ENCODE measurements at places on chromosomes 1 and 21.

DNA sequence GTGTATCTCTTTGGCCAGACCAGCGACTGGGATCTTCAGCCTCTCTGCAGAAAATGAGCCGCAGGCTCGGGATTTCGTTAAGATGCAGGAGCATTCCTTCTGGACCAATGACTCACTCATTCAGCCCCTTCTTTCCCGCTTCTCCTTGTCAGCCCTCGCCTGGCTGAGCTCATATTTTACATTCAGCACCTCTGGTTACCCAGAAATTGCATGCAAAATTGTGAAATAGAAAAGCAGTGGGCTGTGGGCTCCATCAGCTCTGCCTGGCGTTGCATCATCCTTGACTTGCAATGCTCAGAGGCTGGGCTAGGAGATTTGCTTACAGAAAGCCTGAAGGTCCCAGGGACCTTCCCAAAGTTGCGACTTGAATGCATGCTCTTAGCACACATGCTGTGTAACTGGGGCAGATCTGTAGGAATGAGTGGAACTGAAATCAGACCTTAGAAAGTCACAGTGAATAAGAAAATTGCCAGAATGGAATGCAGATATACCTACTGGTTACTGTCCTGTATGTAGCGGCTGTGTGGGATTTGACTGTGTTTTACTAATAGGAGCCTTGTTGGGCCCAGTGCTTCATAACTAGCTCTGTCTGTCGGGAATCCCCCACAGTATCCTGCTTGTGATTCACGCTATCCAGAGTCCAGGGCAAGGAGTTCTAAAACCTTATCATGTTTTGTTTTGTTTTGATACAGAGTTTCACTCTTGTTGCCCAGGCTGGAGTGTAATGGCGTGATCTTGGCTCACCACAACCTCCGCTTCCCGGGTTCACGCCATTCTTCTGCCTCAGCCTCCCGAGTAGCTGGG is 444.8 kb downstream of the KIF26B start:
- DNase-seq = peak; percentile 90

DNA sequence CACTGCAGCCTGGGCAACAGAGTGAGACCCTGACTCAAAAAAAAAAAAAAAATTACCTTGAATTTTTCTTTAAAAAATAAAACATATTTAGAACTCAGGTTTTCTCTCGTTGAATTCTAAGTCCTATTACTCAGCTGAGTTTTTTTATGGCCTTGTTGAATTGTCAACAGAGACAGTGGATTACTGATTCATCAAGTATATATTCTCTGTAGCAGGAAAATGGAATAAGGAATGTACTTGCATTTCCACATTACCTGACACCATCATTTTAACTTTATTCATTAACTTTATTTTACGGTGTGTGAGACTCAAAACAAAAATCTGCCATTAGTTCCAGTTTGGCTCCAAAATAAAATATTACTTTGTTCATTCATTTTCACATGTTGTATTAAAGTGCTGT is 53.8 kb upstream of the APP start:
- DNase-seq = no peak

GRCh38 chr21:36456729-36457414 is 23.1 kb downstream of the CLDN14 start:
- no peak for DNase-seq

- no peak for DNase-seq
Measured at GRCh38 chr1:185111873-185112272, 44.9 kb downstream of the TRMT1L start.

DNA sequence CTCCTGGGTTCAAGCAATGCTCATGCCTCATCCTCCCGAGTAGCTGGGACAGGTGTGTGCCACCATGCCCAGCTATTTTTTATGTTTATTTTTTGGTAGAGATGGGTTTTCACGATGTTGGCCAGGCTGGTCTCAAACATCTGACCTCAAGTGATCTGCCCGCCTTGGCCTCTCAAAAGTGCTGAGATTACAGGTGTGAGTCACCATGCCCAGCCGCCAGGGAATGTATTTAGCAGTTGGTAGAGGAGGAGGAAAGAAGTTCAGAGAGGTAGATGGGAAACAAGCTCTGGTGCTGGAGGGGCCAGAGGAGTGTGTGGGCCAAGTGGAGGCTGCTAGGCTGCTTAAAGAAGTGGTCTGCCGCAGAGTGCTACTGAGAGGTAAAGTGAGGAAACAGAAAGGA is 6.0 kb downstream of the DOP1B start:
- no peak for DNase-seq

DNA sequence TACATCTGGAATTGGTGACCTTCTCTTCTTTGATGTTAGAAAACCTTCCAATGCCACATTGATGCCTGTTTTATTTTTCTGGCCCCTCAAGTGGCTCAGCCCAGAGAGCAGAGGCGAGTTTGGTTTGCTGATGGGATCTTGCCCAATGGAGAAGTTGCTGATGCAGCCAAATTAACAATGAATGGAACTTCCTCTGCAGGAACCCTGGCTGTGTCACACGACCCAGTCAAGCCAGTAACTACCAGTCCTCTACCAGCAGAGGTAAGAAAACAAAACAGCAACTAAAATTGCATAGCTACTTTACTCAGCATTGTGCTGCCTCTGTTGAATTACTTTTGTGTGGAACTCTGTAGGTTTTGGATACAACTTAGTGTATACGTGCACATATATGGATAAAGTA is 97.6 kb downstream of the CC2D1B start:
- peak; percentile 38 for DNase-seq

DNA sequence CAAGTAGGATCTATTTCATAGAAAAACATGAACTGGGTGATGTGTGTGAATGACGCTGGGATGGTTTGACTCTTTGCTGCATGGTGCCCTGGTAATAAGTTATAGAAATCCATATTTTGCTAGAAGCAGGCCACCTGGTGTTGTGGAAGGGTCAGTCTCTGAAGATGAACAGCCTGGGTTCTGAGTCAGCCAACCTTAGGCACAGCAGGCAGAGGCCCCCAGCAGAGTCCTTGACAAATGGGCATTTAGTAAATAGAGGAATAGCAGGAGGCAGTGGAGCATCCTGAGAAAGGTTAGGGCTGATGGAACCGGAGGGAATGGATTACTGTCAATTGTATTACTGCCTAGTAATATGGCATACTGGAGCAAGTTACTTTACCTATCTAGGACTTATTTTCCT is 20.9 kb downstream of the FGGY start:
- no peak for DNase-seq

GRCh38 chr21:26195708-26196107 is 25.1 kb upstream of the APP start:
- no peak for DNase-seq

- peak; percentile 34 for DNase-seq
Measured at GRCh38 chr21:34779860-34780259, 111.1 kb downstream of the CLIC6 start.

DNA sequence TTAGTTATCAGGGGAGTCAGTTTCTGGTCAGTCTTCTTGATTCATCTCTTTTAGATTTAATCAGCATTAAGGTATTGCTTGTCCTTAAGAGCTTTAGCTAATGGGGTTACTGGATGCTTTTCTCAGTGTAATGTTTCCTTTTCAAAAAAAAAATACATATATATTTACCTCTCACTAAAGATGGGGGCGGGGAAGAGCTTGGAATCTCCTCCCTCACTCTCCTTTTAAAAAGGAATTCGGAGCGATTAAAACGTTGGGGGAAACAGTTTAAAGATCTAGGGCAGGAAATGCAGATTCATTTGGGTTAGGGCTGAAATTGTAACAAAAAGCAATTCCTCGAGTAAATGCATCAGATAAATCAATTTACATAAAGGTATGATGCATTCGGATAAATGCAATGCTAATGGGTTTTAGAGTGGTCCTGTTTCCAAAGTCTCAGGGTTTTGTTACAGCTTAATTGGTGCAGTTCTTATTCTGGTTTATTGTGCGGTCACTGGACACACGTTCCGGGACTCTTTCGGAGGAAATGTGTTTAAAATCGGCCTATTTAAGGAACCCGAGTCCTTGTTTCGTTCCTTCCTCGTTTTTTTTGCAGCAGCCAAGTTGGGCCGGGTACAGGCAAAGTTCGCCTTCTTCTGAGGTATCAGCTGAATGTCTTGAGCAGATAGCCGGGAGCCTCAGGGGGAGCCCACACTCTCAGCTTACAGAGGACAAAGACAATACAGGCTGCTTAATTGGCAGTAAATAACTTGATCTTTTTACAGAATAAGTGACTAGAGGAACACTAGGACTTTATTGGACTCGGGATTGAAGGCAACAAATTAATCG is 1.6 kb downstream of the LMO4 start:
- DNase-seq = peak; percentile 62

- DNase-seq = no peak
Measured at GRCh38 chr1:110130113-110130591, 17.9 kb downstream of the UBL4B start.

DNA sequence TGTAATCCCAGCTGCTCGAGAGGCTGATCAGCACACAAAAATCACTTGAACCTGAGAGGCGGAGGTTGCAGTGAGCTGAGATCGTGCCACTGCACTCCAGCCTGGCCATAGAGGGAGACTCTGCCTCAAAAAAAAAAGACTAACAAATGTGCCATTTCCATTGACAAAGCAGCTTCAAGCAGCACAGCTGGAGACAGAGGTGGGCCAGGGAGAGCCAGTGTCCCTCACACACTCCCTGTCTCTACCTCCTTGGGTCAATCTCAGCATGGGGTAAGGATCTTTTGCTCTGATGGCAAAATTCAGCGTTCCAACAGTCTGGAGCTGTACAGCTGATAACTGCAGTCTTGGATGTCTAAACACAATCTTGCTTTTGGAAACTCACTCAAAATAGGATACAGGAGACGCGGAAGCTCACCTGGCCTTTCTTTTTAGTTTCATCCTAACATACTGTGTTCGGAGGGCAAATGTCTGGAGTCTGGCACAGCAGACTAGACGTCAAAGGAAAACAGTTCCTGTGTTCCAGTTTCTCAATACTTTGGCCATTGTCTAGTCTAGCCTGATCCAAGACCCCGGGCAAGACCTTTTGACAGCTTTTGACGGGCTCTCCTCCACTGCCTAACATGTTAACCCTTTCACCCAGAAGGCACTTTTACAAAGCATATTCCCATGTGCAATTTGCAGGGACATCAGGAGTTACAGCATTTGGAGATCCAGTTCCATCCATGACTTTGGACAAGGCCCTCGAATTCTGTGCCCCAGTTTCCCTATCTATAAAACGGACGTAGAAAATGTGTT is 2.9 kb downstream of the RCC2 start:
- no peak for DNase-seq

DNA sequence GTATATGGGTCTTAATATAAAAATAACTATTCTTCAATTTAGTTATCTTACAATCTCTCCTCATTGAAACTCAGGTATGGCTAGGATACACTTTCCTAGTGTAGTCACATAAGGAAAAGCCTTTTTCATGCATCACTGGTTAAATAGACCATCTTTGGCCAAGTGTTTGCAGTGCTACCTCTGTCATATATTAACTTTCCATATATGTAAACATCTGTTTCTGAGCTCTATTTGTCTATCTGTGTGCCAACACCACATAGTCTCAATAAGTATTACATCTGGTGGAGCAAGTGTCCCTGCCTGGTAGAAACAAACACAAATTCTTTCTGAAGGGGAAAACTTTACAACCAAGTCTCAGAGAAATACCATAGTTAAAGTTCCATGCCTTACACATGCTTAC is 134.6 kb downstream of the TSEN15 start:
- DNase-seq = no peak

DNA sequence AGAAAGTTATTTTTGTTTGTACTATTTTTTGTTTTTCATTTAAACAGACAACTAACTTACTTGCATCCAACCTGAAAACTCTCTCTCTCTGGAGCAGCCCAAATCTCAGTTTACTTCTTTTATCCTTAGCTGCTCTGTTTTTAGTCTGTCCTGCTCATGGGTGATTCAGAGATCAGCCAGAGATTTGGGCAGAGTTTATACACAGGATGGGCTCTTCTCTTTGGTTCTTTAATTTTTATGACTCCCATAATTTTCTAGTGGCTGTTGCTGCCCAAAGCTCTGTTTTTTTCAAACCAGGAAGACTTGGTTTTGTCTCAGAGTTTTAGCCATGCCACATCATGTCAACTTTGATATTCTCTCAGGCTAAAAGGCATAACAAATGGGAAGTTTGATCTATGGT is 86.8 kb upstream of the CD55 start:
- DNase-seq = no peak

DNA sequence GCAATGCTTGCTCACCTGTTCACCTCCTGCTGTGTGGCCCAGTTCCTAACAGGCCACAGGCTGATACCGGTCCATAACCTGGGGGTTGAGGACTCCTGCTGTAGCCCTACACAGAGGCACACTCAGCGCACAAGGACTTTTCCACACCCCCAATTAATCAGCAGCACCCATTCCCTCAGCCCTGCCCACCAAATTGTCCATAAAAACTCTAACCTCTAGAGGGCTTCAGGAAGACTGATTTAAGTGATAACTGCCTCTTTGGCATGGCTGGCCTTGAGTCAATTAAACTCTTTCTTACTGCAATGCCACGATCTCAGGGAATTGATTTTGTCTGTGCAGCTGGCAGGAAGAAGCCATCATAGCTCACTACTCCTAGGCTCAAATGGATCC is 71.3 kb upstream of the MUTYH start:
- no peak for DNase-seq

GRCh38 chr1:20499718-20500117 is 8.2 kb downstream of the MUL1 start:
- DNase-seq = no peak

DNA sequence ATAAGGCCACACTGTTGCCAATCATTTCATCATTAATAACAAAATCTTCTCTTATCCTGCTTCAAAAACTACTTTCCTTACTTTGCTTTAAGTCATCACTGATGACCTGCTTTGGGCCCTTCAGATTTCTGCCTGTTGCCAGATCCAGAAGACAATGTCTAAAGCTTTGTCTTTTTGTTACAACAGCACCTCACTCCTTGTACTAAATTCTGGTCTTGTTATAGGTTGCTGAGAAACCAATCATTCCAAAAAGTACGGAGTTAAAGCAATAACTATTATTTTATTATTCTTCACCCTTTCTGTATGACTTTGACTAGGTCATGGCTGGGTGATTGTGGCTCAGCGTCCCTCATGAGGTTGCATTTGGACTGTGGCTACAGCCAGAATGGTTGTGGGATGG is 633.5 kb downstream of the PTPRU start:
- DNase-seq = no peak

Measured in NB4 (cell line).